ENCODE measurements at places on chromosomes 7 and 10.
A peak's percentile ranks its signal among the peaks of the same experiment; 100 is the strongest.

GRCh38 chr7:47414342-47415317 lies 167.3 kb downstream of the TNS3 start:
- DNase-seq = no peak

DNA sequence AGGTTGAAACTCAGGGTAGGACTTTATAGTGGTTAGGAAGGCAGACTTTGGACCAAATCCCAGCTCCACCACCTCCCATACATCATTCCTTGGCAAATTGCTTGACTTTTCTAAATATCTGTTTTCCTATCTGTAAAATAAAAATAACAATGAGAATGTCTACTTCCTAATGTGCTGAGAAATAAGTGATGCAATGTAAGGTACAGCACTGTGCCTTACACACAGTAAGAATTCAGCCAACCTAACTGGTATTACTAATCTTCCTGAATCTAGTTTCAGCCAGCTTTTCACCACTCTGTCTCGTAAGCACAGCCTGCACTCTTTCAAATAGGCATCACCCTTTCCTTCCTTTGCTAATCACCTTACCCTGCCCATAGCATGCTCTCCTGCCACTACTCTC lies 9.7 kb downstream of the PRLHR start:
- DNase-seq = no peak

DNA sequence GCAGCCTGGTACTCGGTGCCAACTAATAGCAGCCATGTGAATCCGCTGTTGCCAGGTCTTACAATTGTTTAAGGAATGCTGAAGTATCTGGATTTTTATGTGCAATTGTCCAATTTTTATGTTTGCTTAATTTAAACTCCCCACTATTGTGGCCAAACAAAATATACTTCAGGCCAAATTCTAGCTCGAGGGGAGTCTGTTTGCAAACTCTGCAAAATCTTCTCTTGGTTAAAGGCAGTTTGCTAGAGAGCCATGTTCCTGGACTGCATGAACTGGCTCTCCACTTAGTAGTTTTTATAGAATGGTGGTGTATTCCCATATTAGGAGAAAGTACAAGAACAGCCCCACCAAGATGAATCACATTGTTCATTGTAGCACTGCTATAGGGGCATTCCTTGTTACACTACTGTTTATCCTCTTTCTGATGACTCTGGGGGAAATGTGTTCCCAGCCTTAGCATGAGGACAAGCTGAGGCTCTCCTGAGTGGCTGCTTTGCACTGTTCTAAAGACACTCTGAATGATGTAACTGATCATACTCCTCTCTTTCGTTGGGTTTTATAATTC lies 178.0 kb upstream of the GLI3 start:
- no peak for DNase-seq

GRCh38 chr10:105950410-105950809 lies 1214.1 kb downstream of the SORCS1 start:
- peak; percentile 8 for DNase-seq

DNA sequence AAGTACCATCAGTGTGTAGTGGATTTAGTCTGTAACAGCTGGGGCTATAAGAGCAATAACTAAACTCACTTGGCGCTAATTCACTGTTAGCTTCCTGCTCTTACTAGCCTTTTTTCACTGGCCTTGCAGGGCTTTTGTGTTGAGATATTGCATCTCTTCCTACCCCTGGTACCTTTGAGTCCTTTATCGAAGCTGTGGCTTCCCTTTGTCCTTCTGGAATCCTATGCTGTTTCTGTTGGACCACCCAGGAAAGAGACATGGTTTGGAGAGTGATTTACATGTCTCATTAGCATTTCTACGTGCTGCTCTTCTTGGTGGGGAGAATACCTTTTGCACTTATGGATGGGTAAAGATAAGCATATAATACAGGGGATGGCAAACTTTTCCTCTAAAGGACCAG lies 103.8 kb downstream of the MLLT10 start:
- DNase-seq = no peak

GRCh38 chr10:70898687-70899086 lies 10.3 kb upstream of the PCBD1 start:
- no peak for DNase-seq

DNA sequence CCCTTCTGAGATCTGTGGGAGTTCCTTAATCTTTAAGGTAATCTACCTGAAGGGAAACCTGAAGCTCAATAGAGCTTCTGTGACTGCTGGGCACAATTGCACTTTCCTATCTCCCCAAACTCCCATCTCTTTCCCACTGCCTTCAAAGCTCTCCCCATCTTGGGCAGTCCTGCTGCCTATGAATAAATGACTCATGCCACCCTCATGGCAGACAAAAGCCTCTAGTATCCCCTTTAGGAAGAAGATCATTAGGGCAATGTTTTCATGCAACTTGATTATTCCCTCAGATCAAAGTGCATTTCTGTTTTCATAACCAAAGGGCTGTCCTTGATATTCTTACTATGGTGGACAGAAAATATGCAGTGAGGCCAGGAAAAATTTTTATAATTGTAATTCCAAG lies 704.9 kb upstream of the LRRN3 start:
- DNase-seq = peak; percentile 10

- DNase-seq = no peak
These were observed 37.4 kb upstream of the LBX1 start for GRCh38 chr10:101266381-101267289.

Measured in H54 (cell line).